ENCODE measurements at places on chromosomes 3 and 15.

GRCh38 chr3:192281207-192281880 lies 446.0 kb downstream of the FGF12 start:
- DNase-seq = no peak

DNA sequence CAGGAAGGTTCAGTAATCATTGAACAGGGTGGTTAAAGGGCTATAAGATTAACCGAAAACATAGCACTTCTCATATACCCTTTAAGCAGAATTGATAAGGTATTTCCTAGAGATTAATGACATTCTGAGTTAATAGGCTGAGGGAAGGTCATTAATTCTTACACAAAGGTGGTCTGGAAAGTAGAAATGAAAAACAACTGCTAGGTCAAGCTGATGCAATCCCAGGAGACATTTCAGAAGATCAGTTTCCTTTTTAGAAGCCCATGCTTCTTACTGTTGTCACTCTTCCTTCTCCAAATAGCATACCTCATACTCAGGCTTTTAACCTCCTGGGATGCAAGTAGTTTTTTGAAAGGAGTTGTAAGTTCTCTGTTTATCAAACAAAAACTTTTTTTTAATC lies 8.8 kb downstream of the FILIP1L start:
- DNase-seq = no peak

DNA sequence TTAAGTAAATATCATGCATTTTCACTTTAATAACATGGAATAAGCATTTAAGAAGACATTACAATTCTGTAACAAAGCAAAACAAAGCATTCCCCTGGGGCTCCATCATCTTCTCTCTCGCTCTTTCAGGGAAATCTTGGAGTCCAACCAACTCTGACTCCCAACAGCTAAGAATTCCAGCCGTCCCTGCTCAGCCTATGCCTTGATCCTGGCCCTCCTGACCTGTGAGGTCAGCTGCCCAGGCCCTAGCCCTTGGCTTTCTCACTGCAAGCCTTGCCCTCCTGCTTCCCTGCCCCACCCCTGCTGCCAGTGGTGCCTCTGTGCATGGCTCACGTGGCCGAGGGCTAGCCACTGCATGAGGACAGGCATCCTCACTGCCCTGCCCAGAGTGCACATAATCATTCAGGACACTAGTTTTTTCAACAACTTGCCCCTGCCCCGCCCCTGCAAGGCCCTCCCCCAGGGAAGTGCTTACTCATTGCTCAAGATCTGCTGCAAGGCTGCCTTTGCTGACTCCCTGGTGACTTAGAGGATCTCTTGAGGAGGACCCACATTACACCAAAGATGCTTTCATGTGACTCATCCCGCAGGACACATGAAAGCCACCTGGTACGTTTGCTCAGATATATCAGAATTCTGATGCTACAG lies 37.6 kb downstream of the MTMR10 start:
- no peak for DNase-seq

GRCh38 chr3:125316949-125317348 lies 58.2 kb downstream of the ZNF148 start:
- DNase-seq = no peak

DNA sequence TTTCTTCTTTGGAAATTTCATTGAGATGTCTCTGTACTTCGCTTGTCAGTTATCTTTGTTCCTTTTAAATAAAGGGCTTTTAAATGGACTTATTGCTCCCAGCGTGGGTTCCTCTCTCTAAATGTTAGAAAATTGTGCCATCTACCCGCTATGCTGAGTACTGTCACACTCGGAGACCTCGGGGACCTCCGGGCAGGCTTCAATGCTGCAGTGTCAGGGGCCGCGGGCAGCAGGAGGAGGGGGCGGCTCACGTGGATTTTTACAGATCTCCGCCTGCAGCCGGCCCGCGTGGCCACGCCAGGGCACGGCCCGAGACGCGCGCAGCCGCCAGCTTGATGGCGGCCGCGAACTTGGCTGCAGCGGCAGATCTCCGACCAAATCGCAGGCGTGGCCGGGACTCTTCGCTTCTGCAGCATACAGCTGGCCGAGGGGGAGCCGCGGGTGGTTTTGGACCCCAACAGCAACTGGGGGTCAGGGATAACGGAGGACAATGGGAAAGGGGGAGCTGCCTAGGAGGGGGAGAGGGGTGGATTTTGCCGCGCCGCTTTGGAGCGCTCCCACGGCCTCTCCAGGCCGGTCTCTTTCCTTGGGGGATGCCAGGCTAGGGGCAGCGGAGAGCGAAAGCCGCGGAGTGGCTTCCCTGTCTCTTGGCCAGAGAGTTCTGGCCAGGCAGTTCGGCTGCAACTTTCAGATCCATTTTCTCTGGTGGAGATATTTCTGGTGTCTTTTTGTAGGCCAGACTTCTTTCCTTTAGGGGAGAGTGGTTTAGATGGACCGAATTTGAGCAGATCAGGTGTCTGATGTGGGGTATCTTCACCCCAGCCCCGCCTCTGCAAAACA lies 15.3 kb downstream of the NR2F2 start:
- no peak for DNase-seq

GRCh38 chr15:57609805-57610529 lies 18.3 kb downstream of the MYZAP start:
- DNase-seq = no peak

DNA sequence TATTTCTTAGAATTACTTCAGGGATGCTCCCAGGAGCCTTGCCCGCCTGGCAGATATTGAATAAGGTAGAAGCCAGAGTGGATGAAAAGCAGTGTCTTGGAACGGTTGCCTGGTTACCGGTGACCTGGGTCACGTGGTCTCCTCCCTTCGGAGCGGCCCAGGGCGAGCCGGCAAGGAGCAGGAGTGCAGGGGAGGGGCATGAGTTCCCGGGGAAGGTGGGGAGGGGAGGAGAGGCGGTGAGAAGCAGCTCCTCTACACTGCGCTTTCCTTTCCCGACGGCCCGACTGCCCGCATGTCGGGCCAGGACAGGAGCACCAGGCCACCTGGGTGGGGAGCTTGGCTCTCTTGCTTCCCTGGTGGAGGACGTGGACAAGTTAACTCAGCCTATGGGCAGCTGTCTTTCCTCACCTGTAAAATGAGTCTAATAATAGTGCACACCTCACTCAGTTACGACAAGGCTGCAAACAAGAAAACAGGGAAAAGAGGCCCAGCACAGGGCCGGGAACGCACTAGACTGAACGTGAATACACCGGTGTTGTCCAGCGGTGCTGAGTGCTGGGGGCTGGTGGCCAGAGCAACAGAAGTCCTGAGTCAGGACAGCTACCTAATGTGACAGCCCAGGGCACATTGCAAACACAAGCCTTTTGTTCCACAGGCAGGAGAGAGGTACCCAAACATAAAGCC lies 198.3 kb downstream of the ADAMTS9 start:
- no peak for DNase-seq

DNA sequence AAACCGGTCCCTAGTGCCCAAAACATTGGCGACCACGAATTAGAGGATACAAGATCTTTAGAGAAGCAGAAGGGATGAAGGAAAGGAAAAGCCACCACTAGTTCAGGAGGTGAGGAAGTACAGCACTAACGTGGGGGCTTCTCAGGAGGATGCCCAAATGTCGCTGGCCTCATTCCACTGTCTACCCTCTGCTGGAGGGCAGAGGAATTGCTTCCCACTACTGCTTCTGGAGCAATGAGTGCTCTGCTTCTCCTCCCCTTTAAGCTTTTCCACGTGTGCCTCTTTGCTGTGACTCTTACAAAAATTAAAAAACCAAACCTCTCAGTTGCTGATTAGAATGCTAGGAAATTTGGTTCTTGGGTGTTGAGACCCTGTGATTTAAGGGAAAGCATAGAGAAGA lies 281.3 kb downstream of the CLSTN2 start:
- no peak for DNase-seq

DNA sequence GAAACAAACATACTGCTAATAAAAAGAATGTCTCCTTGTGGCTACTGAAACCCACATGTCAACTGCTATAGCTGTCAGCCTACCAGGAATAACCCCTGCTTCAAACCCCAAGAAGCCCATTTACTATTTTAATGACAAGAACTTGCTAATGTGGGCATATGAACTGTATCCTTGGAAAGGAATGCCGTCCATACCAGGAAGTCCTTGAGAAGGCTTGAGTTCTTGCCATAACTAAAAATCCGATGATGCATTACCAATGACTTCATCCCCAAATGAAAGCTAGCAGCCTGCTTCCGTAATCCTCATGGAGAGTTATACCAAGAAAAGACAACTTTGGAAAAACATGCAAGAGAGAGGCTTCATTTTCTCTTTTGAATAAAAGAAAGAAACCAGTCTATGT lies 34.8 kb downstream of the MINDY4B start:
- no peak for DNase-seq

DNA sequence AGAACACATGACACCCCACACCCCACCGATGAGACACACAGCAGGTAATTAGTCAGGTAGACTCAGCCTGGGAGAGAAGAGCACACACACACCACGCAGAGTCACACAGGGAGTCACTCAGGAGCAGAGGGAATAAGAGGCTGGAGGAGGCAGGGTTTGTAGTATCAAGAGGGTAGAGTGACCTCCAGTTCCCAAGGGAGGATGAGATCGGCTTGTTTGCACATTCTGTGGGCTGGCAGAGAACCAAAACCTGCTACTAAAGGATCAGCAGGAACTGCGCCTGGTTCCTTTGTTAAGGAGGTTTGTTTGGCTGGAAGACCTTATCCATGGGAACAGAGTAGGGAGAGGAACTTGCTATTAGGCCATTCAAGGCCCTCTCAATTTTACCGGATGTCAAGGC lies 281.4 kb upstream of the SLCO3A1 start:
- DNase-seq = no peak

DNA sequence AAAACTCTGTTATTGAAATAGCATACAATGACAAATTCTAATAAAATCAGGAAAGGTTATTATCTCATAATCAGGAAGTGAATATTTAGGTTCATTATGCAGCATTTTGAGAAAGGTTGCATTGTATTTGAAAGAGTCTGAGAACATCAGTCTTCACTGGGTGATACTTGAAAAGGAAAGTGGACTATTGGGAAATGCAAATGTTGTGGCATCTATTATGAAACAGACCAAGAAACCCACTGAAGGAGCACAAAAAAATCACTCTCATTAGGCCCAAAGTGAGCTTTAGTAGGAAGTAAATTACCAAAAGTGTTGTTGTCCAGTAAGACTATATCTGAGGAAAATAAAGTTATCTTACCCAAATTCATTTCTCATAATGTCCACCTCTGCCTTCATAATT lies 90.8 kb downstream of the ZPLD1 start:
- no peak for DNase-seq

DNA sequence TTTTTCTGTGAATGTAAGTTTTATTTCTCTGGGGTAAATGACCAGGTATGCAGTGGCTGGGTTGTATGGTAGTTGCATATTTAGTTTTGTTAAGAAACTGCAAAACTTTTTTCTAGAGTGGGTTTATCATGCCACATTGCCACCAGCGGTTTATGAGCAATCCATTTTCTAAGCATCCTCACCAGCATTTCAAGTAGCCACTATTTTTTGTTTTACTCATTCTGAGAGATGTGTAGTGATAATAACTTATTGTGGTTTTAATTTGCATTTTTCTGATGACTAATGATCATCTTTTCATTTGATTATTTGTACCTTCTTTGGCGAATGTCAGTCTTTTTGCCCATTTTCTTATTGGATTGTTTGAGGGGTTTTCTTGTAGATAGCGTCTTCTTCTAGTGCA lies 56.2 kb downstream of the SPRED1 start:
- no peak for DNase-seq

DNA sequence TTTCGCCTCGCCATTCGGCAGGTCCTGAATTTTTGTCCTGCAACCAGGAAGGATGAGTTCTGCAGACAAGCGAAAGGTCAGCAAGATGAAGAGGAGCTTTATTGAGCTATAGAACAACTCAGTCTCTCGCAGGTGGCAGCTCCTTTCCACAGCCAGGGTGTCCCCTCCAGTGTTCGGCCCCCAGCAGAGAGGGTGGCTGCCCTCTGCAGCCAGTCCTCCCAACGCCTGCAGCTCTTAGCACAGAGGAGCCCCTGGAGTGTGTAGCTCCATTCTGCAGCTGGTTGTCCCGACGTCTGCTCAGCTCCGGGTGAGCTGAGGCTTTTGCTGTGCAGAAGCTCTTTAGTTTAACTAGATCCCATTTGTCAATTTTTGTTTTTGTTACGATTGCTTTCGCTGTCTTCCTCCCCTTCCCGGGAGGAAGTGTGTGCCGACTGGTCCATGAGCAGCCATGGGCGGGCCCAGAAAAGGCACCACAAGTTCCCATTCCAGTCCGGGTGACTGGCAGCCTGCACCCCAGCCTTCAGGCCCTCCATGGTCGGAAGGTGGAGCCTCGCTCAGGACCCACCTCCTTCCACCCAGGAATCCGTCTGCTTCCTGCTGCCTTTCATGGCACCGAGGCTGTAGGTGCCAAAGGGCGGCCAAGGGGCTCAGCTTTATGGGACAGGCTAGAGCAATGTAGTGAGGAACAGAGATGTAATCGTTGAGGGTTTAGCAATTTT lies 497.8 kb upstream of the CNTN4 start:
- DNase-seq = no peak

GRCh38 chr3:187315872-187316271 lies 24.3 kb upstream of the MASP1 start:
- DNase-seq = no peak

GRCh38 chr15:51315726-51316125 lies 22.7 kb downstream of the CYP19A1 start:
- no peak for DNase-seq

All from T-helper 22 cell (primary cell).